ENCODE measurements at places on chromosomes 6 and 20.

- DNase-seq, result no peak
Observed at GRCh38 chr20:61310954-61311353, 58.9 kb downstream of the CDH4 start.

GRCh38 chr6:164166996-164167395 is 752.5 kb downstream of the QKI start:
- DNase-seq, result no peak

DNA sequence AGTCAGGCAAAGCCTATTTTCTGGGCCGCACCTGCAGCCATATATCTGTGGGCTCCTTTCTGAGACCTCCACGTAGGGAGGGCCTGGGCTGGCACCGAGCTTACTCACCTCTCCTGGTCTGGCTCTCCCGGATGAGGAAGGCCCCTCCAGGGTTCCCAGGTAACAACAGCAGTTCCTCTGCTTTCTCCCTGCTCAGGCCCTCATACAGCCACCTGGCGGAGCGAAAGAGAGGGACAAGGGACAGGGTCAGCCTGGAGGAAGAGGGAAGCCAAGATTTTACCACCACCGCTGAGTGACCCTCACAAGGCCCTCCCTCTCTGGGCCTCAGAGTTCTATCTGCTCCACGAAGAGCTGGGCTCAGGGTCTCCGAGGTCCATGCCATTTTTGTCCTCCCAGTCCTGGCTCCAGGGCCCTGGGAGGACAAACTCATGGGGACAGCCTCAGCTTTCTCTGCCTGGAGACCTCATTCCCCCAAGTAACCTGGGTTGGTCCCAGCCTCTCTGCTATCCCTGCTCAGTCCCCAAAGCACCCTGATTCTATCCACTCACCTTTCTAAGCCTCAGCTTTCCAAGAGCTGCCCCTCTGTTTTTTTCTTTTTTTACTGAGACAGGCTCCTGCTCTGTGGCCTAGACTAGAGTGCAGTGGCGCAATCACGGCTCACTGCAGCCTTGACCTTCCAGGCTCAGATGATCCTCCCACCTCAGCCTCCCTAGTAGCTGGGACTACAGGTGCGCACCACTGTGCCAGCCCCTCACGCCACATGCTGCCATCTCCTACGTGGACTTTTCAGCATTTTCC is 13.3 kb downstream of the SLA2 start:
- no peak for DNase-seq

DNA sequence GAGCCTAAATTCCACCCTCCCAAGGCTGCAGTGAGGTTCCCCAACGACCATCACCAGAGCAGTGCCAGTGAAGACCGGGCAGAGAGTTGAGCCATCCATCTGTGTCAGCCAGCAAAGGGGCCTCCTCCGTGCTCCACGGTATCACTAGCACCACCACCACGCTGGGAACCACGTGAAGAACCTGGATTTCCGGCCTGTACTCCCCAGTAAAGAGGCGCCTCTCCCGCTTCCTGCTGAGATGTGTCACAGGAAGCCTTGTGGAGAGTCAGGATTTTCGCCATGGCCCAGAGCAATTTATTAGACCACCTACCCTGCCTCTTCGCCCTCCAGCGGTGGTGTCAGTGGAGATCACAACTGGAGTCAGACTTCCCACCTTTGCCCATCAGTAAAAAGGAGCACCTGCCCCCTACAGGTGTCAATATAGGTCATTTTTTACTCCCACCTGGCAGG is 28.8 kb downstream of the CPXM1 start:
- DNase-seq, result no peak

DNA sequence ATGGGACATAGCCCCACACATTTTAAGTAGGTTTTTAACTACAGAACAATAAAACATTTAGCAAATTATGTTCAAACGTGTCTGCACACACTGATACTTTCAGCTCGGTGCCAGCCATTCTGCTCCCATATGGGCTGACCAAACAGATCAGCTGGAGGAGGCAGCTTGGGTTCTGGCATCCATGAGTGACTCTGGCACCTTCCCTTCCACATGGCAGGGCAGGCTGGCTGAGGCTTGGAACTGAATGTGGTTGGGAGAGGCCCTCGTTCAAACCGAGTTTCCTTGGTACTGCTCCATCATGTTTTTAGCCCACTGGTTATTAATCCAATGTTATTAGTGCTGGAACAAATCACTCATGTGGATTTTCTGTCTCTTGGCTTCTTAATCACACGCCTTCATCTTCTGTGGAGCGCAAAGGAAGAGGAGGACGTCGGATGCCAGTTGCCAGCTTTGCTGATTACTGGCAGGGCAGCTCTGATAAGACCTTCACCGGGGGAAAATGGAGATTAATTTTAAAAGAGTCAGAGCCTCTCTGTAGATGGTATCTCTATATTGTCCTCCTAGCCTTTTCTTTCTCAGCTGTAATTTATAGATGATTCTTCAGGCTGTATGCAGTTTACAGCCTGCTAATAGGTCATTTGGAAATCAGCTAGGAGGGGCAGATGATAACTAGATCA is 93.1 kb upstream of the TIAM2 start:
- DNase-seq, result no peak

- DNase-seq, result no peak
Observed at GRCh38 chr6:8627085-8627861, 191.9 kb upstream of the SLC35B3 start.

- DNase-seq, result no peak
Observed at GRCh38 chr6:122996794-122997505, 915 bp downstream of the CLVS2 start.

DNA sequence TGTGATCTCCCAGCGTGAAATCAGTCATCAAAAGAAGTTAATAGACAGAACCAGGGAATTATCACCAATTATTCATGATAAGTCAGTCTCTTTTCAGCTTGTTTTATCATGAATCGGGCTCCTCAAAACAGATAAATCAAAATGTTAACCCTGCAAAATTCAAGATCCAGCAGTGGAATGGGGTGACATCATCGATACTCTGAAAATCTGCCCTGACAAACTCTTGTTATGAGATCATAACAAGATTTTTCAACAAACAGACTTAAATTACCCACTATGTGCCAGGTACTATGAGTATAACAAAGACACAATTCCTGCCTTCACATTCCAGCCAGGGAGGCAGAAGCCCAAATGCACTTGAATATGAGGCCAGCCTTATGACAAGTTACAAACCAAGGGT is 64.4 kb downstream of the PTPRK start:
- no peak for DNase-seq

- DNase-seq, result no peak
Observed at GRCh38 chr6:145015739-145016558, 719.4 kb downstream of the EPM2A start.

DNA sequence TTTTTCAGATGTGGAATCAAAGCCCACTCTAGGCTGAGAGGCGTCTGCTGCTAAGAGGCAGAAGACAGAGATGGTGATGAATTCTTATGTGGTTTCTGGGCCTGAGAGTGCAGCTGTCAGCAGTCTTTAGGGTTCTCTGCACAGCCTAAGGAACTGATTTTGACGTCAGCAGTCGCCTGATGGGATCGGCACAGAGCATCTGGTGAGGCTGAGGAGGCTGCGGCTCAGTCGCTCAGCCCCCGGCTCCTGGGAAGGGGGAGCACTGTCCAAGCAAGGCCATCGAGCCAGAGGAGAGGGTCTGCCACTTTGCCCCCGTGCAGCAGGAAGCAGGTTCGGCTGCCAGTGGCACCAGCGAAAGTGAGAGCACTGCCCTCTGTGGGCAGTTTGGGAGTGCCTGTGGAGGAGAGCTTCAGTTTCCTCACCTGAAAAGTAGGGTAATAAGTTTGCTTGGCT is 92.5 kb downstream of the TCP11 start:
- DNase-seq, result no peak

GRCh38 chr20:4667371-4667773 is 54.3 kb upstream of the PRND start:
- no peak for DNase-seq

DNA sequence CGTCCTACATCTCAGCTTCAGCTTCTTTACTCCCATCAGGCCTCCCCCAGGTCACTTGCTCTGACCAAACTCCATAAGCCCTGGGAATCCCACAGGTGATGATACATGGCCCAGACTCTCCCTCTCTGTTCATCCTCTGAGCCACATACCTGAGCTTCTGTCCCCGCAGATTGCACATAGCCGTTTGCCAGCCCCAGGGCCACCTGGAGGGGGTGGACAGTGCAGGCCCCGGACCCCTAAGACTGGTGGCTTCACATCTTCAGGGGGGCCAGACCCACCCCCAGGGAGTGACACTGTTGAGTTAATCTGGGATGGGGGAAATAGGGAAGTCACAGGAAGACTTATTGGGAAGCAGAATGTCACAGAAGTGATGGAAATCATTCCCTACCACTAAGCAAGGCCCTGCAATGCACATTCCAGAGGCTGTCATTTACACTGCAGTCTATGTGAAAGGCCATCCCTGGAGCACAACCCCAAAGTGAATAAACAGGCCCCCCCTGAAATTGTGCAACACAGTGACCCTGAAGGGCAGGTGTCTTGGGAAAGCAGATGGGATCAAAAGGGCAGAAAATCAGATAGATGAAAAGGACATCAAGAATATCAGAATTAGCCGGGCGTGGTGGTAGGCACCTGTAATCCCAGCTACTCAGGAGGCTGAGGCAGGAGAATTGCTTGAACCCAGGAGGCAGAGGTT is 2.2 kb downstream of the RXRB start:
- DNase-seq, result no peak

GRCh38 chr20:49989234-49990065 is 6.7 kb downstream of the SNAI1 start:
- no peak for DNase-seq

DNA sequence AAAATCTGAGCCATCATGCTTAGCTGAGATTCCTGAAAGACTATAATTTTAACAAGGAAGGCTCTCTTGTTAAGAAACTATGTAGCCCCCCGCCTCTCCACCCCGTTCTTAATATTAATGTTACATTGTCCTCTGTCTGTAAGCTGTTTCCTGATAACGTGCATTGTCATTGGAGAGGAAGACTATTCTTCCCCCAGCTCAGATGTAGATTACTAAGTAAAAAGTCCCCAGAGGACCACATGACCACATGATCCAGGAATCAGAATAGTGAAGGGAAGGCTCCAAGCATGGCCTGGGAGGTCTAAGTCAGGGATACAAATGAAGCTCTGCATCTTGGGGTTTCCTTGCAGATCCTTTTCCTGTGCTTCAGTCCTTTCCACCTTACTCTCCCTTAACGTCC is 106.4 kb downstream of the JARID2 start:
- DNase-seq, result no peak

DNA sequence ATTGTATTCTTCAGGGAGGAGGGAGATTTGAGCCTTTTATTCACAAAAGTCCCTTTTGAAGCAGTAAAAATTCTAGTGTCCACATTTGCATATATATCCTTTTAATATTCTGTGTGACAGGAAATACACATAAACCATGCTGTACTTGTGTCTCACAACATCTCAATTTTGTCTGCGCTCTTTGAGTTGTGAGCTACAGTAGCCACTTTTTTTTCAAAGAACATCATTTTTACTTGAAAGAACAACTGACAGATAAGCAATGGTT is 21.3 kb downstream of the LMBRD1 start:
- DNase-seq, result no peak

DNA sequence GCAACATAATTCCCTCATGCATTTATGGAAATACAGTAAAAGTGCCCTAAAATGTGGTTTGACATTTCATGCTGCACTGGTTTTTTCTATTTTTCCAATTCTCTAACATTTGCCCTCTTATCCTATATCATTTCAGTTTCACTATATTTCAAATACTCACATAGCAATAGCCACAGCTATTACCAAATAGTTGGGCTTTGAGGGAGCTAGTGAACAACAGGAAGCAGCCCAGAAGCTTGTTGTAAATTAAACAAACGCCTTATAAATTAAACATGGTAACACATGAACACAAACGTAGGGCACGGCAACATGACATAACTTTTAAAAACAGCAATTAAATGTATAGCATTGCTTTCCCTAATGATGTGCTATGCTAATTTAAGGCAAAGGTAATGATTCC is 469.0 kb downstream of the CDC5L start:
- DNase-seq, result no peak

GRCh38 chr6:161220346-161220745 is 53.5 kb downstream of the AGPAT4 start:
- no peak for DNase-seq

DNA sequence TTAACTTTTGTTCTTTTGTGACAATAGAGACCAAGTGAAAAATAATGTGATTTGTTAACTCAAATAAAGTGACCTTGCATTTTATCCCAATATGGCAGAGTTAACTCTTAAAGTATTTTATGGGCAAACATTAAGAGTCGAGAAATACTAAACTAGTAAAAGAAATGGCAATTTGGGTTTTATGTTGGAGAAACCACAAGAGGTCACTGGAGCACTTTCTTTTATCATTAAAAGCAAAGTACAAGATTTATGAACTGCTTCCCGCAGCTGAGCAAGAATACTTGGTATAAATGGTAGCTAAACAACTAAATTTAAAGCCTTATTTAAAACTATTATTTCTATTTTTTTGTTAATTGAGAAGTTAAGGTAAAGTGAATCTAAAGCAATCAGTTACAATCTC is 33.5 kb upstream of the MCM9 start:
- no peak for DNase-seq

GRCh38 chr6:117167520-117168271 is 97.7 kb upstream of the VGLL2 start:
- no peak for DNase-seq

- no peak for DNase-seq
Observed at GRCh38 chr6:21431526-21431925, 162.0 kb upstream of the SOX4 start.

- no peak for DNase-seq
Observed at GRCh38 chr6:43917878-43918382, 147.9 kb downstream of the VEGFA start.

GRCh38 chr6:63553208-63553607 is 19.1 kb upstream of the LOC128125822 start:
- DNase-seq, result no peak

GRCh38 chr20:3811467-3812258 is 8.7 kb upstream of the AP5S1 start:
- peak; percentile 93 for DNase-seq

GRCh38 chr6:113205553-113205952 is 651.6 kb upstream of the MARCKS start:
- no peak for DNase-seq

DNA sequence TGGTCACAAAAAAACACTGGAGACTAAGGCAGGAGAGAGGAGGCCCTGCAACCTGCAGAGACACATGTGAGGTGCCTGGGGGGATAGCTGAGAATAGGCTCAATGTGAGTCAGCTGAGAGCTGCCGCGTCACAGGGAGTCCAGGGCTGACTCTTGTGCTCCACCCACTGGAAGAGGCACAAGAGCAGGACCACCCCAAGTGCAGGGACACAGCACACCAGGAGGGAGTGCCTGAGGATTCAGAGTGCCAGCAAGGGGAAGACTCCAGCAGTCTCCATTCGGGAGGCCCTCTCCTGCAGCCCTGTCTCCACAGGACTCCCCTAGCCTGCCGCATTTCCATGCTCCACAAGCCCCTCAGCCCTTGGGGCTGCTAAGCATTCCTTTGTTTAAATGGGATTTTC is 105.5 kb downstream of the HUS1B start:
- DNase-seq, result peak; percentile 53

DNA sequence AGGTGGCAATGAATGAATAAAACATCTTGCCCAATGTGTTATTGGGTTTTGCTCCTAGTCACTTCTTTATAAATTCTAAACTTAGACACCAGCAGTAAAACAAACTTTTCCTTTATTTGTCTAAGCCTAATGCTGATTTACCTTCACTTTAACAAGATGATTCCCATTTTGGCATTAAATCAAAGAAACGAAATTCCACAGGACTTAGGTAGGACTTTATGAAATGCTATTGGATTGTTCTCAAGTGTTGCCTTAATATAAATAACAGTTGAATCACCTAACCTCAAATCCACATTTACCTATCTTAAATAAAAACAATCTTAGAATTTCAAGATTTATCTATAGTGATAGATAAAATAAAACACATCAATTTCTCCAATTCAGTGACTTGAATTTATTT is 831.8 kb downstream of the EPHA7 start:
- DNase-seq, result no peak
